AG08395 (cell line): ENCODE measurements at places on chromosomes 6 and 20.

DNA sequence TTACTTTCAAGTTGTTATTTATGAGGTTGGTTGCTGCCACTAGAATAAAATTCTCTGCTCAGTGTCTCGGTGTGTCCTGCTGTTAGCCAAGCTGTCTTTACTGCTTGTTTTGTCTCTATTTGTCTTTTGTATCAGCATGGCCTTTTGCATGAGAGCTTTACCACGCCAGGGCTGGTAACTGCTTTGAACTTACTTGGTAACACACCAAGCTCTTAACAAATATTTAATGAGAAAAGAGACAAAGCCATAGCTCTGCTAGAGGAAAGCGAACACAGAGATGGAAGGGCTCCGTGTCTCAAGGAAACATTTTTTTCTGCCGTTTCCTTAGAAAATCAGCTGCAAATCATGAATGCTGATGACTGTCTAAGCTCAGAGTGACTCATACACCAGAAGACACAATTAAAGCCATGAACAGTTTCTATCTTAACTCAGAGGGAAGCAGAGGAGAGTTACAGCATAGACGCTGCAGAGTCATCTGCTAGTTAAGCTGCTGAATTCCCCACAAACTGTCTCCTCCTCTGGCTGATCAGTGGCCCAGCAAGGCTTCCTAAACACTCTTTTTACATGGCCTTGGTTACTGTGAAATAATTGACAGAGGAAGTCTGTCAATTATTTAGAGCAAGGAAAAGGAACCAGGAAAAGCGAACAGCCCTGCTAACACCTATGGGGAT lies 44.8 kb downstream of the AGPAT4 start:
- DNase-seq: peak; percentile 89

DNA sequence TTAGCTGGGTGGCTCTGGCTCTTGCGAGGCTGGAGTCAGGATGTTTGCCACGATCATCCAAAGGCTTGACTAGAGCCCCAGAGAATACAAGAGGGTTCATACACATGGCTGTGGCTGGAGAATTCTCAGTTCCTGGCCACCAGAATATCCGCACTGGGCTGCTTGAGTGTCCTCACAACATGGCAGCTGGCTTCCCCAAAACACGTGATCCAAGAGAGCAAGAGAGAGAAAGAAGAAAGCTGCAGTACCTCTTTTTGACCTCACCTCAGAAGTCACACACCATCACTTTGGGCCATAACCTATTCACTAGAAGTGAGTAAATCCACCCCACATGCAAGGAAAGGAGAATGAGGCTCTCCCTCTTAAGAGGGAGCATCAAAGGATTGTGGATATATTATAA lies 21.5 kb upstream of the BPIFB1 start:
- DNase-seq: no peak

DNA sequence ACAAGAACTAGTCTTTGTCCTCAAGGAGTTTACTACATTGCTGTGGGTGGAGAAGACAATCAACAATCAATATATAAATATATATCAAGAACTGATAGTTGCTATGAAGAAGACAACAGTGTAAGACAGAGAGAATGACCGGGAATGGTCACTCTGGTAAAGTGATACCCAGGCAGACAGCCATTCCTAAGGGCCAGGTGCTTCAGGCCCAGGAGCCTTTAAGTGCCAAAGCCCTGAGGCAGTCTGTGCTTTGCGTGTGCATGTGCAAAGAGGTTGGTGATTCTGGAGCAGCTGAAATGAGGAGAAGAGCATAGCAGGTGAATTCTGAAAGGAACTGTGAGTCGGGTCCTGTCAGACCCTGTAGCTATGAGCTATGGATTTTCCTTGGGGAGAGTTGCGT lies 154.2 kb downstream of the DOK5 start:
- no peak for DNase-seq

- DNase-seq: no peak
These were observed 111.3 kb upstream of the MLN start for GRCh38 chr6:33915134-33915533.

GRCh38 chr20:13029687-13030375 lies 21.1 kb downstream of the SPTLC3 start:
- DNase-seq: peak; percentile 91

GRCh38 chr20:16539280-16540021 lies 33.8 kb downstream of the KIF16B start:
- no peak for DNase-seq

- DNase-seq: no peak
These were observed 170.2 kb downstream of the OTOR start for GRCh38 chr20:16918366-16918765.

DNA sequence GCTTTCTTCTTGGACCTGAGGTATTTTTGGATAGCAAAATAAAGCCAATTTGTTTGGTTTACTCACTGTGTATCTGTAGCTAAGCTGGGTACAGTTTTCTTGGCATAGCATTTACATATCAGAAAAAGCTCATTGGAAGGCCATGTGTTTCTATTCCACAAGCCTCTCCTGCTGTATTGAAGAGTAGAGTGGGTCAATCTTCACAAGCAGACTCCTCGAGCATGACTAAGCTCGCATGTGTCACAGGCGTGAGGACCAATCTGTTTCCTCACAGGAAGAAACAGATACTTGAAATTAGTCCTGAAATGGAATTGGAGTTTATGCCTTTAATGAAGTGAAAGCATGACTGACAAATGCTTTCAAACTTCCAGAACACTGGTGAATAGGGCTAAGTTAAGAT lies 1279.0 kb upstream of the MAP3K7 start:
- no peak for DNase-seq

GRCh38 chr20:17138237-17138636 lies 88.6 kb upstream of the PCSK2 start:
- DNase-seq: no peak

GRCh38 chr6:4670824-4671409 lies 105.3 kb upstream of the CDYL start:
- DNase-seq: no peak

GRCh38 chr20:17648791-17649730 lies 33.0 kb downstream of the RRBP1 start:
- DNase-seq: no peak

DNA sequence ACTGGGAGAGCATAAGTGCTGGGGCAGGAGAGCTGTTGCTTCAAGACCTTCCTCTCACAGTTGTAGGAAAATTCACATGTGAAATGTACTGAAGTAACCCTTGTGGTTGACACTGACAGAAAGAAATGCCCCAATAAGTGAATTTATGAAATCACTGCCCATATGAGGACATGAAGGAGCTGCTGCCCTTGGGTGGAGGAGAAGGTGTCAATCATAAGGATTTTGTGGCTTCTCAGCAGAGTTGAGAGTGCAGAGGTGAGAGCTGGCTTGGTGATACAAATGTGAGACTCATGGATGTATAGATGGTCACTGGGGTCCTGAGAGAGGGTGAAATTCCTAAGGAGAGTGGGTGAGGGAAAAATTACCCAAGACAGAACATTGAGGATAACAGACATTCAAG lies 33.9 kb upstream of the CMTR1 start:
- DNase-seq: no peak

- no peak for DNase-seq
These were observed 66.9 kb upstream of the PRL start for GRCh38 chr6:22363714-22364239.

GRCh38 chr6:170175644-170176135 lies 115.2 kb downstream of the DLL1 start:
- DNase-seq: no peak

GRCh38 chr20:44104798-44105517 lies 82.0 kb downstream of the JPH2 start:
- DNase-seq: peak; percentile 40

DNA sequence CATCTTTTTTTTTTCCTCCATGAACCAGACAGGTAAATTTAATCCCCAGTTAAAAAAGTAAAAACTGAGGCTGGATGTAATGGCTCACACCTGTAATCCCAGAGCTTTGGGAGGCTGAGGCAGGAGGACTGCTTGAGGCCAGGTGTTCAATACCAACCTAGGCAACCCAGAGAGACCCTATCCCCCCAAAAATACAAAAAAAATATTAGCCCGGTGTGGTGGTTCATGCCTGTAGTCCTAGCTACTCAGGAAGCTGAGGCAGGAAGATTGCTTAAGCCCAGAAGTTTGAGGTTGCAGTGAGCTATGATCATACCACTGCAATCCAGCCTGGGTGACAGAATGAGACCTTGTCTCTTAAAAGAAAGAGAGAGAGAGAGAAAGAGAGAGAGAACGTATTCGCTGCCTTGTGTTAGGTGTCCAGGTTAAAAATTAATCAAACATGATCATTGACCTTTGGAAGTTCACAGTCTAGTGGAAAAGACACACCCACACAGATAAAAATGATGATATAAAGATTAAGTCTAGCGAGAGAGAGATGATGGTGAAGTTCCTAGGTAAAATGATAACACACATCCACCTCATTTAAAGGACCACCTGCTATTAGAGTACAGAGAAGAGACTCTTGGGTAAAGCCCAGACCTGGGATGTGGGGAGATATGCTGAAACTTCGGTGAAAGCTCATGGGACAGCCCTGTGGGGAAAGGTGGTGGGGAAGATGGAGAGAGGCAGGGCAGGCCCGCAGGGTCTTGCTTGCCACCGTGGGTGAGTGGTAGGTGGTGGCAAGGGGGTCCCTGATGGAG lies 4.8 kb upstream of the NHSL1 start:
- DNase-seq: no peak

GRCh38 chr6:21753241-21754108 lies 159.9 kb downstream of the SOX4 start:
- DNase-seq: no peak

- no peak for DNase-seq
These were observed 5.7 kb upstream of the TIAM2 start for GRCh38 chr6:154989448-154989847.

DNA sequence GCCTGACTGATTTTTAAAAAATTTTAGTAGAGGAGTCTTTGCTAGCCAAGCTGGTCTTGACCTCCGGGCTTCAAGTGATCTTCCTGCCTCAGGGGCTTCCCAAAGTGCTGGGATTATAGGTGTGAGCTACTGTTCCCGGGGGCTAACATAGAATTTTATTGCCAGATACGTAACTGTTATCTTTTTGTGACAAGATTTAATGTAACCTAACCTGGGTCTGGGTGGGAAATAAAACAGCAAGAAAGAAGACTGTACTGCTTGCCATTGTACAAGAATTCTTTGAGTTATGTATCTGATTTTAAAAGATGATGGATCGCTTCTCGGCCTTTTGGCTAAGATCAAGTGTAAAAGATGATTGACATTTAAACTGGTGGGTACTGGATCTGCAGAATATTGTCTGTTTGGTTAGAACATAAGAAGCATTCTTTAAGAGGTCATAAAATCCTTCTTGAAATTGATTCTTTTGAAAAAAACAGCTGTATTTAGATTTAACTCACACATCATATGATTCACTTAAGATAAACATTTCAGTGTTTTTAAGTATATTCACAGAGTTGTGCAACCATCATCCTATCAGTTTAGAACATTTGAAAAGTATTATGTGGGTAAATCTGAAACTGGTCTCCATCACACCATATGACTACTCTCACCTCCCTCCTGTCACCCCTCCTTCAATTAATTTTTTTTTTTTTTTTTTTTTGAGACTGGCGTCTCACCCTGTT lies 21.6 kb downstream of the TPX2 start:
- no peak for DNase-seq

- DNase-seq: no peak
These were observed 78.1 kb downstream of the INSM1 start for GRCh38 chr20:20446001-20446400.

- DNase-seq: no peak
These were observed 686.6 kb upstream of the GJE1 start for GRCh38 chr6:141445928-141446628.

DNA sequence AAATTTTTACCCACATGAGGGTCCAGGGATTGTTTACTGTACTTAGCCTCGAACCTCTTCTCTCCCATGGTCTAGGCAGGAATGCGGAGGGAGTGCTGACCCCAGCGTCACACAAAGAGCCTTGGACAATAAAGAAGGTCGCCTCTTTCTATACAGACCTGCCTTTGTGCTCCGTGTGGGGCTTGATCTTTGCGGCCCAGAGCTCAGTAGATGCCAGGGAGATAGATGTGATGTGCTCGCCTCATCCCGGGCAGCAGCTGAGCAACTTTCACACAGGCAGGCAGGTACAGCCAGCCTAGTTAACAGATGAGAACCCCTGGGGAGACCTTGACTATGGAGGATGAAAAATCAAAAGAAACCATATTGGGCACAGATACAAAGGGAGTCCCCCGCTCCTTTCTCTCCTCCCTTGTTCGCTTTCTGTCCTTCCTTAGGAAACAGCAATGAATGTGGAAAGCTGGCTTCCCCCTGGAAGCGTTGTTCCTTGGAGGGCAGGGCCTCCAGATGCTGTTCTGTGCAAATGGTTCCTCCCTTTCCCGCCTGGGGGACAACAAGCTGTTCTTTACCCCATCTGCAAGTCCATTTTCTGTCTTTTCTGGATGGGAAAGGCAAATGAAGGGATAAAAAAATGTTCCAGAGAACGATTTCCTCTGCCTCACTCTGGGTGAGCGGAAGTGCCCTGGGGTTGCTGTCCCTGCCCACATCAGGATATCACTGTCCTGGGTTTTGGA lies 128.3 kb downstream of the OLIG3 start:
- DNase-seq: no peak

DNA sequence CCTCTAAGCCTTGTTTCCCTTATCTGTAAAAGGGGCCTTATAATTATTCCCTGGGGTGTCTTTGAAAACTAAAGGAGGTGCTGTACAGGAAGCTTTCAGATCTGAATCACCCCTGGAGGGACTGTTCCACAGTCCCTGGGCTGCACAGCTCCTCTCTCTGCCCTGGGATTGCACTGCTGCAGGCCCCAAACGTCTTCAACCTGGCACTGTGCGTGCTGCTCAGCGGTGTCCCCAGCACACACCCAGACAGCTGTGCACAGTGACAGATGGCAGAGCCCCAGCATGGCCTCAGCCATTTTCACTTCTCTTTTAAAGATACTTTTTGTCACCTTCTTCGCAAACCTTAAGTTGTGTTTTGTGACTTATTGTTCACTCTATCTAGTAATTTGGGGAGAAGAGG lies 50.7 kb upstream of the INSM1 start:
- no peak for DNase-seq

DNA sequence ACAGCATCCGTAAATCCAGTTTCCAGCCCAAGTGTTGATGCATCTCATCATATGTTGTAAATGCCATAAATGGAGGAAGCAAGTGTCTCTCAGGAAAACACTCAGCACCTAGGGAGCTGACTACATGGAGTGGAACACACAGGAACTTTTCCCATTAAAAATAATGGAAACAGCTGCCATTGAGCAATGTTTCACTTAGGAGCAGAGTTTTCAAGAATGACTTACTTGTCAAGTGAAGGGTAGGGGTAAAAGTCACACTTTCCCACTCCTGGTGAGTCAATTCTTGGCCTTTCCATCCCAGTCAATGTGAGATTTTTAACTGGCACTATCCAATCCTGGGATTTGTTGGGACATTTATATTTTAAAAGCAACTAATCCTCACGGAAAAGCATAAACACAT lies 119.4 kb upstream of the ASF1A start:
- no peak for DNase-seq

- no peak for DNase-seq
These were observed 150.0 kb upstream of the AHI1 start for GRCh38 chr6:135647521-135647920.
